SJCRH30 (cell line): ENCODE measurements at places on chromosomes 13 and 19.

- H3K27me3 ChIP-seq = no peaks in the 10 kb centered on the region
- no peaks in the 10 kb centered on the region for H3K36me3 ChIP-seq
- DNase-seq = peak; percentile 88
- peaks cover 40% of the 10 kb centered on the region for H3K4me1 ChIP-seq
- H3K27ac ChIP-seq = peak overlapping the region; percentile 67
- no peak overlapping the region for H3K4me3 ChIP-seq
These were observed 797.2 kb upstream of the PCDH9 start for GRCh38 chr13:68027306-68027705.

- H3K27me3 ChIP-seq = no peaks in the 10 kb centered on the region
- DNase-seq = no peak
- H3K36me3 ChIP-seq = peaks cover 20% of the 10 kb centered on the region
- H3K4me1 ChIP-seq = no peaks in the 10 kb centered on the region
- no peak overlapping the region for H3K27ac ChIP-seq
- no peak overlapping the region for H3K4me3 ChIP-seq
These were observed 46.5 kb upstream of the TFDP1 start for GRCh38 chr13:113537909-113538688.

- H3K4me3 ChIP-seq = no peak overlapping the region
- no peaks in the 10 kb centered on the region for H3K36me3 ChIP-seq
- no peak overlapping the region for H3K27ac ChIP-seq
- H3K4me1 ChIP-seq = no peaks in the 10 kb centered on the region
- no peak for DNase-seq
These were observed 4.4 kb upstream of the ATP1A3 start for GRCh38 chr19:41998246-41999020.

DNA sequence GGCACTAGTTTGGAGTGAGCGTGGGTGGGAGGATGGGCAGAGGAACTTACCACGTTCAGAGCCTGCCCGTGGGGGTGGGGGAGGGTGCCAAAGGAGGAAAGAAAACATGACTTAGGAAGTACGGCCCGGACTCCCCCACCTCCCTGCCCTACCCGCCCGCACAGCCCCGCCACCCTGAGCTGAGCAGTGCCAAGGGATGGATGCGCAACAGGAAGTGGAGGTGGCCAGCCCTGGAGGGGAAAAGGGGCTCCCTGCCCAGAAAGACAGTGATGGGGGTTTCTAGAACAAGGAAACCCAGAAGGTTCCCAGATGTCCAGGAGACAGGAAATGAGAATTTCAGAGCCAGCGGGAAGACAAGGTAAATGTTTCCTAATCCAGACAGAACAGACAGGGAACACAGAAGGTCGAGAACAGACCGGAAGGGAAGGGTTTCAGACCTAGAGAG lies 6.3 kb downstream of the TEAD2 start:
- H3K4me3 ChIP-seq = no peak overlapping the region
- H3K4me1 ChIP-seq = no peaks in the 10 kb centered on the region
- H3K36me3 ChIP-seq = peaks cover 50% of the 10 kb centered on the region
- DNase-seq = no peak

- no peaks in the 10 kb centered on the region for H3K27me3 ChIP-seq
- no peaks in the 10 kb centered on the region for H3K4me1 ChIP-seq
- no peak for DNase-seq
- no peak overlapping the region for H3K4me3 ChIP-seq
- H3K27ac ChIP-seq = no peak overlapping the region
These were observed 202.3 kb upstream of the KLF12 start for GRCh38 chr13:74336546-74336945.

DNA sequence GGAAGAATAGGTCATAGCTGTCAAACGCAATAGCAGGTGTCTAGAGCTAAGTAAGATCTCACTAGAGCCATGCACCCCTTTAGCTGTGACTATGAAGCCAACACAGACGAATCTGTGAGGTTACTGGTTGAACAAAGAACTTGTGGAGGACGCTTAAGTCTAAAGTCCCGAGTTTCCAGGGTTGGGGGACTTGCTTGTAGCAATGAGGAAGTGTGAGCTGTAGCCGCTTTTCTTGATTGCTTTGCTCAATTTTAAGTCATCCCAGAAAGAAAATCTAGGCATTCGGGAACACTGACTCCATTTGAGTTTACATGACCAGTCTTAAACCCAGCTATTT lies 1.6 kb downstream of the GPC5 start:
- no peak overlapping the region for H3K27ac ChIP-seq
- no peak for DNase-seq
- no peaks in the 10 kb centered on the region for H3K4me1 ChIP-seq
- no peaks in the 10 kb centered on the region for H3K27me3 ChIP-seq

DNA sequence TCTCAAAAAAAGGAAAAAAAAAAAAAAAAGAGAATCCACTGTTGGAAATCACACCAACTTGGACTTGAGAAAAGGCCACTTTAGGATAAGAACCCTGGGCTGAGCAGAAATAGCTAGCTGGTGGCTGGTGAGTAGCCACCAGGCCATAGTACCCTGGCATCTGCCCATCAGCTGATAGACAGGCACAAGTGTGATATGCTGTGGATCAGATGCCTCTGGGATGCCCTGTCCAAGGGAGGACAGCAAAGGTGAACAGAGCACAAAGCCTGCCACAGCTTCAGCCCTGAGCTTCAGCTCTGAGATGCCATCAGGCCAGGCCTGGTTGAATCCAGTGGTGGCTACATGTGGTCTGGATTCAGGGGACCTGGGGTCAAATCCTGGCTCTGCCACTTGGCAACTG lies 8.7 kb downstream of the SIRT2 start:
- no peaks in the 10 kb centered on the region for H3K27me3 ChIP-seq
- peak overlapping the region; percentile 79 for H3K27ac ChIP-seq
- DNase-seq = no peak
- no peak overlapping the region for H3K4me3 ChIP-seq

DNA sequence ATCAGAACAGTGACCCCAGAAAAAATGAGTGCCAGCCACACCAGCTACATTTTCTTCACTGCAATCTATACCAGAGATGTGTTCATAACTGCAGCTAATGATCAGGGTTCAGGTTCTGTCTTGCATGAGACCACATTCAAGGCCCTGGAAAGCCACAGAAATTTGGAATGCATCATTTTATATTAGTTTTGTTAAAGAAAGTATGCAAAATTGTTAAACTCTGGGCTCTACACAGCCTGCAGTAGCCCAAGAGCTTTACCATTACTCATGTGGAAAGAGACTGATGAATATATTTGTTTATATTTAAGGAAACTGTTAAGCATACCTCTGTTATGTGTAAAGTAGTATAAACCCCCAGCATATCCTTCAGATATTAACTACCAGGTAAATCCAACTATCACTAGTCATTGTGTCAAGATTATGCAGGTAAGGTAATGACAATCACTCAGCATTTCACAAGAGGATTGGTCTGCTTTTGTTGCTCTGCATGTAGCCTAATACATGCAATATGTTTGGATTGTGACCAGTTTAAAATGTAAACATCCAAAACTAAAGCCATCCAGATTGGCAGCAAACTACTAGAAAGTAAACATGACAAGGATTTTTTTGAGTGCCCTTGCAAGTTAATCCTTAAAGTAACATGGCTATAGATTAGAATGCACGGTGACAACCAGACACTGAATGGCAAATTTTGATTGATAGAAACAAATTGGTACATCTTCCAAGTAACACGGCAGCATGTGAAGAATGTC lies 429.1 kb upstream of the ARGLU1 start:
- H3K27ac ChIP-seq = no peak overlapping the region
- no peaks in the 10 kb centered on the region for H3K36me3 ChIP-seq
- H3K4me1 ChIP-seq = no peaks in the 10 kb centered on the region

GRCh38 chr13:29569253-29570050 lies 26.0 kb downstream of the SLC7A1 start:
- H3K27me3 ChIP-seq = no peaks in the 10 kb centered on the region
- DNase-seq = no peak
- no peak overlapping the region for H3K27ac ChIP-seq

DNA sequence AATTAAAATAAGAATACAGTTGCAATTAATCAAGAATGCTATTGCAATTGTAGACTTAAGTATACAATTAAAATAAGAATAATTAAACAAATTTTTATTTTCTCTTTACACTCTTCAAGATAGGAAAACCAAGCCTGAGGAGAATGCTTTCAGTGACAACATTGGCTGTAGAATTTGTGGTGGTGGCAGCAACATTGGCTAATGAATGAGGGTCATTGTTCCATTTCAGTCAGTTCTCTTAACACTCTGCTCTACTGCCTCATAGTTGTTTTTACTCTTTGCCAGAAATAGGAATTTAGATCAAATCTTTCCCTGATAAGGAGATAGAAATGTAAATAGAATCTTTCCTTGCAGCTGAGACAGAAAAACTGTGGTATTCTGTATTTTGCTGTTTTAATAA lies 391.6 kb downstream of the PCDH20 start:
- no peaks in the 10 kb centered on the region for H3K27me3 ChIP-seq
- no peak for DNase-seq
- no peaks in the 10 kb centered on the region for H3K4me1 ChIP-seq
- no peaks in the 10 kb centered on the region for H3K36me3 ChIP-seq

DNA sequence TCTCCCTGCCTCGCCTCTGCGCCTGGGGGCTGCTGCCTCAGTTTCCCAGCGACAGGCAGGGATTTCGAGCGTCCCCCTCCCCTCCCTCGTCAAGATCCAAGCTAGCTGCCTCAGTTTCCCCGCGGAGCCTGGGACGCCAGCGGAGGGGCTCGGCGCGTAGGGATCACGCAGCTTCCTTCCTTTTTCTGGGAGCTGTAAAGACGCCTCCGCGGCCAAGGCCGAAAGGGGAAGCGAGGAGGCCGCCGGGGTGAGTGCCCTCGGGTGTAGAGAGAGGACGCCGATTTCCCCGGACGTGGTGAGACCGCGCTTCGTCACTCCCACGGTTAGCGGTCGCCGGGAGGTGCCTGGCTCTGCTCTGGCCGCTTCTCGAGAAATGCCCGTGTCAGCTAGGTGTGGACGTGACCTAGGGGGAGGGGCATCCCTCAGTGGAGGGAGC lies 722 bp upstream of the ICAM1 start:
- H3K27me3 ChIP-seq = no peaks in the 10 kb centered on the region
- H3K27ac ChIP-seq = no peak overlapping the region
- H3K36me3 ChIP-seq = no peaks in the 10 kb centered on the region
- no peaks in the 10 kb centered on the region for H3K4me1 ChIP-seq
- no peak for DNase-seq
